ENCODE measurements at places on chromosomes 7 and 10. TPM values are rescaled to one million over a fixed set of nuclear protein-coding genes. Genes with fewer than 3 reads are reported as not detected.

SCD gene
- total RNA-seq, result 47.3 TPM

DNA sequence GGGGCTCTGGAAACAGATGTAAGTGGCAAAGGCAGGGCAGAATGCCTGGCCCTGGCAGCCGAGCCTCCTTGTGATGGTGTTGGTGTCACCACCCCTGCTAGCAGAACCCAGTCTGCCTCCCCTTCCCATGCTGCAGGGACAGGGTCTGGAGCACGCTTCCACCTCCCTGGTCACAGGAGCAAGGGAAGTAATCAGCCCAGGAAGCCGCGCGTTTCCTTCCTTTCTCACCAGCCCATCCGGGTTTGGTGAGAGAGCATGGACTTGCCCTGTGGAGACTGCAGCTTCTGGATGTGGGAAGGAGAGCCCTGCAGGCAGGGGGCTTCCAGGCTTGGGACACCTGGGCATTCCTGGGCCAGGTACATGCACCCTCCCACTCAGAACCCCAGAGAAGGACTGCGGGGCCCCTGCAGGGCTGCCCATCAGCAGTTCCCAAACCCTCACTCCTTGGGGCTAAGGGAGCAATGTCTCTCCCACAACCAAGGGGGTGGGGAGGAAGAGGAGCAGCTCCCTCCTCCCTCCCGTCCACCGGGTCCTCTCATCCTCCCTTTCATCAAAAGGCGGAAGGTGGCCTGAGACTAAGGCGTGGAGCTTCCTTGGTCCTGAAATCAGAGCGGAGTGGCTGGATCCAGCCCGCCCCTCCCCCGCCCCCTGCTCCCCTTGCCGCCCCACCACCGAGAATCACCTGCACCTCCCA is 1.8 kb downstream of the MMRN2 start:
- H3K36me3 ChIP-seq, result no peaks in the 10 kb centered on the region
- no peaks in the 10 kb centered on the region for H3K27me3 ChIP-seq
- no peak overlapping the region for H3K4me3 ChIP-seq
- peak; percentile 46 for DNase-seq

VSTM4 gene
- 24.6 TPM for total RNA-seq

GRCh38 chr7:12481722-12482121 is 78.1 kb upstream of the VWDE start:
- H3K4me3 ChIP-seq, result no peak overlapping the region
- DNase-seq, result no peak
- no peaks in the 10 kb centered on the region for H3K4me1 ChIP-seq
- no peaks in the 10 kb centered on the region for H3K36me3 ChIP-seq

DNA sequence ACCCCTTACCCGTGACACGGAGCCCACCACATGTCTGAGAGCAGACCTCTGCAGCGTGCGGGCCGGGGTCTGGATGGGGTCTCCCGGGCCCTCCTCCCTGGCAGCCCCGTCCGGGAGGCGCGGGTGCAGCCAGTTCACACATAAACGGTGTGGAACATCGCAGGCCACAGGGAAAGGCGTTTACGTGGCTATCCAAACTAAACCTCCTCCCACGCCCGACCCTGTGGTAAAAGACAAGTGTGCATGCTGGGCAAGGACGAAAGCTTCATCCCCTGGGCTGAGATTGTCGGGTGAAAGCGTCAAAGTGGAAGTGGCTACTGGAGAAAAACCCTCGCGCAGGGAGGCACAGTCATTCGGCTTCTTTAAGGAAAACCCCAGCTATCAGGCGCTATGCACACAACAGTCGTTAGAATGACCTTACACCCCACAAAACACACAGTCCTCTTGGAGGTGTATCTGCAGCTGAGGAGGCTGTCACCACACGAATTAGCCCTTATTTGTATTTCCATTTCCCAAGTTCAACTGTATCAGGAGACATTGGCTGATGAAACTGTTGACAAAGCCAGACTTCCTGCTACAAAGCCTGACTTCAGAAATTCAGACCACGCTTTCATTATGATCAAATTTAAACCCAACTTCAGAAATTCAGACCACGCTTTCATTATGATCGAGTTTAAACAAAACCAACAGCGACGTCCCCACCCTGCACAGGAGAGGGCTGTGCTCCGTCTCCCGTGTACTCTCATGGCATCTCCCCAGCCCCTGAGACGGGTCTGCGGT is 15.3 kb downstream of the GPER1 start:
- no peak overlapping the region for H3K27ac ChIP-seq
- DNase-seq, result no peak
- H3K4me3 ChIP-seq, result no peak overlapping the region
- no peaks in the 10 kb centered on the region for H3K4me1 ChIP-seq

HOXA1 gene
- total RNA-seq, result 1.3 TPM

OR2A1 gene
- total RNA-seq, result 0.16 TPM

CPA2 gene
- 1.0 TPM for total RNA-seq

- no peaks in the 10 kb centered on the region for H3K27me3 ChIP-seq
- H3K4me3 ChIP-seq, result no peak overlapping the region
- H3K36me3 ChIP-seq, result peaks cover 4% of the 10 kb centered on the region
Observed at GRCh38 chr10:404991-405390, 269.7 kb downstream of the ZMYND11 start.

GRCh38 chr7:22469371-22470143 is 30.4 kb downstream of the STEAP1B start:
- H3K27me3 ChIP-seq, result no peaks in the 10 kb centered on the region
- H3K4me3 ChIP-seq, result no peak overlapping the region
- DNase-seq, result no peak
- H3K36me3 ChIP-seq, result no peaks in the 10 kb centered on the region
- H3K4me1 ChIP-seq, result no peaks in the 10 kb centered on the region

PRSS1 gene
- total RNA-seq, result 5.6 TPM

GRCh38 chr10:76119515-76119914 is 688.1 kb downstream of the LRMDA start:
- H3K4me1 ChIP-seq, result peaks cover 2% of the 10 kb centered on the region
- H3K36me3 ChIP-seq, result no peaks in the 10 kb centered on the region
- H3K27me3 ChIP-seq, result no peaks in the 10 kb centered on the region
- no peak overlapping the region for H3K4me3 ChIP-seq
- H3K27ac ChIP-seq, result no peak overlapping the region

AOAH gene
- total RNA-seq, result 34.9 TPM

- peak; percentile 71 for DNase-seq
- no peaks in the 10 kb centered on the region for H3K36me3 ChIP-seq
- H3K4me3 ChIP-seq, result no peak overlapping the region
- H3K27ac ChIP-seq, result no peak overlapping the region
Observed at GRCh38 chr7:1109581-1110310, 21.8 kb downstream of the GPER1 start.
